ENCODE measurements at places on chromosomes 2 and 18.

- DNase-seq, result no peak
Measured at GRCh38 chr18:47679864-47680263, 250.6 kb downstream of the SMAD2 start.

- DNase-seq, result peak; percentile 80
Measured at GRCh38 chr2:144583741-144584453, 64.0 kb upstream of the ZEB2 start.

DNA sequence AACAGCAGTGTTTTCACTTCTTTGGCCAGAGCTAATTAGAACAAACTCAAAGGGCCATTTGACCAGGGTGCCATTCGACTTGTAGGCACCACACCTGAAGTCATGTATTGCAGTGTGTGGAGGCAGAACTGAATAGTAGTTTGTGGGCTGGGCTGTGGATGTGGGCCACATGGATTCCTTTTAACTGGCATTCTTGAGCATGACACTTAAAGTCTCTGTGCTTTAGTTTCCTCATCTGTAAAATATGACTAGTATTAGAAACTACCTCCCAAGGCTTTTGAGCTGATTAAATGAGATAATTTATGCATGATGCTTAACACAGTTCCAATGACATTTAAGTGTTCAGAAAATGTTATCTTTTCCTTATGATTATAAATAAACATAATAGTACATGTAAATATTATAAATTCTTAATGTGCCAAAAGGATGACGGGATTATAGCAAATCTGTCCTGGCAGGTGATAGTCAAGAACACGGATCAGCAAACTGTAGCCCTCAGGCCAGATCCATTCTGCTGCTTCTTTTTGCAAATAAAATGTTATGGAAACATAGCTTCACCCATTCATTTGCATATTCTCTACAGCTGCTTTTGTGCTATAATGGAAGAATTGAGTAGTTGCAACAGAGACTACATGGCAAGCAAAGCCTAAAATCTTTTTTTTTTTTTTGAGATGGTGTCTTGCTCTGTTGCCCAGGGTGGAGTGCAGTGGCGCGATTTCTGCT is 36.3 kb upstream of the CCDC68 start:
- peak; percentile 5 for DNase-seq

DNA sequence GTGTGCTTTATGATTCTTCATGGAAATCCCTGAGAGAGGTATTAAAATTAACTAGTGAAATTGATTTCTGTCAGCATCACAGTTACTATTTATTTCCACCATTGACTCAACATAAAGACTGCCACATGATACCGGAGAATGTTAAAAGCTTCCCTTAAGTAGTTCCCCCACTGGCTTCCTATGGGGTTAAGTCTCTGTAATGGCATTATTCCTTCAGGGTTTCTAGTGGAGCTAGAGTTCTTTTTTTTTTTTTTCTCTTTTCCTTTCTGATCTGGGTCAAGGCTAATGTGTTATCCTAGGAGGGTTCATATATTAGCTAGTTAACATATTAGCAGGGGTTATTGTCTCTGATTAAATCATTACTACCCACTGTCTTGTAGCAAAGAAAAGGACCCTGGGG is 1919.1 kb upstream of the PIK3C3 start:
- no peak for DNase-seq

DNA sequence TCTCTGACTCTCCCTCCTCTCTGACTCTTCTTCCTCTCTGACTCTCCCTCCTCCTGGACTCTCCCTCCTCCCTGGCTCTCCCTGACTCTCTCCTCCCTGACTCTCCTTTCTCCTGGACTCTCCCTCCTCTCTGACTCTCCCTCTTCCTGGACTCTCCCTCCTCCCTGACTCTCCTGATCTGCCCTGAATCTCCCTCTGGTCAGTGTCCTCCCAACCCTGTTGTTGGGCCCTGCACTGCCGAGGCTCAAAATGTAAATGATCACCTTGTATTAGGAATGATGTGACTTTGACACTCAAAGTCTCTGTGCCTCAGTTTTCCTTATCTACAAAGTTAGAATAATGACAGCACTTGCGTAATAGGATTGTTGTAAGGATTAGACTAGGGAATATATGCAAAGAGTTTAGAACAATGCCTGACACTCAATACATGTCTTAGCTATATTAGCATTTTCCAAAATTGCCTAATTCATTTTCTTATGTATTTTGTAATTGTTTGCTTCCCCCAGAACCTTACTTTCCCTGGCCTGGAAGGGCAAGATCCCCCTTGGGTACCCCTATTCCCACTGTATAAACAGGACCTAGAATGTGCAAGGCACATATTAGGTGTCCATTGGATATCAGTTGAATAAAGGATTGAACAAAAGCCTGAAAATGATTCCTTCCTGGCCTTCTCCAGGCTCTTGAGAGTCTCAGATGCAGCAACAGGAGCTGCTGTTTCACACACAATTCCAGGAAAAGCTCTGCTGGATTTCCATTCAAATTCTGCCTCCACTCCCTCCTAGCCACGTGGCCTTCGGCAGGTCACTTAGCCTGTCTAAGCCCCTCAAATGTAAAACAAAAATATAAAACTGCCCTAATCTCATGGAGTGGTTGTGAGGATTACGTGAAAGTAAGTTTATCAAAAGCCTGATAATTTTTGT is 170.1 kb downstream of the INHBB start:
- no peak for DNase-seq

- peak; percentile 91 for DNase-seq
Measured at GRCh38 chr2:75602724-75603342, 42.1 kb upstream of the EVA1A start.

DNA sequence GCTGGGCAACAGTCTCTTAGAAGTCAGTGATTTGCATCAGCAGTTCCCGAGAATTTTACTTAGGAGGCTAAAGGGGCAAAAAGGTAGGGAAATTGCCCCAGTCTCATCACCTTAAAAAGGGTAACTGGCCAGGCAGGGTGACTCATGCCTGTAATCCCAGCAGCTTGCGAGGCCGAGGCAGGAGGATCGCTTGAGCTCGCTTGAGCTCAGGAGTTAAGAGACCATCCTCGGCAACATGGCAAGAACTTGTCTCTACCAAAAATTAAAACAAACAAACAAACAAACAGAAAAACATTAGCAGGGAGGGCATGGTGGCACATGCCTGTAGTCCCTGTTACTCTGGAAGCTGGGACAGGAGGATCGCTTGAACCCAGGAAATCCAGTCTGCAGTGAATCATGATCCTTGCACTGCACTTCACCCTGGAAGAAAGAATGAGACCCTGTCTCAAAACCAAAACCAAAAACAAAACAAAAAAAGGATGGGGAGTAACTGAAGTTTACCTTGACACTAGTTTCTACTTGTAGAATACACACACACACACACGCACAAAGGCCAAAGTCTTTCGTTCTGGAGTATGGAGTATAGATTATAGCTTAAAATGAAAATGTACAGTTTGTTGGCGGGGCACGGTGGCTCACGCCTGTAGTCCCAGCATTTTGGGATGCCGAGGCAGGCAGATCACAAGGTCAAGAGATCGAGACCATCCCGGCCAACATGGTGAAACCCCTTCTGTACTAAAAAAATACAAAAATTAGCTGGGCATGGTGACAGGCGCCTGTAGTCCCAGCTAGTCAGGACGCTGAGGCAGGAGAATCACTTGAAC is 2.7 kb upstream of the GEMIN6 start:
- no peak for DNase-seq

Measured in AG10803 (cell line).